ENCODE measurements at places on chromosomes 11 and 22.

- no peak for DNase-seq
Observed at GRCh38 chr11:58254936-58255335, 13.1 kb downstream of the OR10W1 start.

- DNase-seq, result no peak
Observed at GRCh38 chr22:49488943-49489342, 338.7 kb downstream of the BRD1 start.

DNA sequence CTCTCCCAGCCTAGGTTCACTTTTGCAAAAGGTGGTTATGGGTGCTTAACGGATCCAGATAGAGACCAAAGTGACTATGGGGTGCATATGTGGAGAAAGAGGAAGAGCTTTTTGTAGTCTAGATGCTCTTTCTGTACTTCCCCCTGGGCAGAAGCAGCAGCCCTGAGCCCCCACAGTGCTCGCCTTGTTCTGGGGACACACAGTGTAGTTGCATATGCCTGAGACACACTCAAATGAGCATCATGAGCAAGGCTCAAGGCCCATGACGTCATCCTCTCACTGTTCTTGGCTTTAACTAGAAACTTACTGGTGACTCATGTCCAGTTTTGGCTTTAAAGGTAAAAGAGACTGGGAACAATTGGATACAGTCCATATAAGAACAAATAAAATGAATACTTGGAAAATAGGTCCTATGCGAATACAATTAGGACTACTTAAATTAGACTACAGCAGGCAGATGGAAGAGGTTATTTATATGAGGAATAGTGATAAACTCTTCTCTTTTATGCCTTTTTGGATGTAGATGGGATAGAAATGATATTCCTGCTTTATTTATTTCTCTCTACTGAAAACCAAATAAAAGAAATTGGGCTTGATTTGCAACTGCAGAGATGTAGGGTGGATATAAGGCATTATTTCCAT is 20.1 kb upstream of the PEX26 start:
- no peak for DNase-seq

GRCh38 chr11:61480261-61480993 is 28.1 kb upstream of the LRRC10B start:
- DNase-seq, result no peak

- no peak for DNase-seq
Observed at GRCh38 chr11:126113515-126113957, 50.9 kb upstream of the CDON start.

DNA sequence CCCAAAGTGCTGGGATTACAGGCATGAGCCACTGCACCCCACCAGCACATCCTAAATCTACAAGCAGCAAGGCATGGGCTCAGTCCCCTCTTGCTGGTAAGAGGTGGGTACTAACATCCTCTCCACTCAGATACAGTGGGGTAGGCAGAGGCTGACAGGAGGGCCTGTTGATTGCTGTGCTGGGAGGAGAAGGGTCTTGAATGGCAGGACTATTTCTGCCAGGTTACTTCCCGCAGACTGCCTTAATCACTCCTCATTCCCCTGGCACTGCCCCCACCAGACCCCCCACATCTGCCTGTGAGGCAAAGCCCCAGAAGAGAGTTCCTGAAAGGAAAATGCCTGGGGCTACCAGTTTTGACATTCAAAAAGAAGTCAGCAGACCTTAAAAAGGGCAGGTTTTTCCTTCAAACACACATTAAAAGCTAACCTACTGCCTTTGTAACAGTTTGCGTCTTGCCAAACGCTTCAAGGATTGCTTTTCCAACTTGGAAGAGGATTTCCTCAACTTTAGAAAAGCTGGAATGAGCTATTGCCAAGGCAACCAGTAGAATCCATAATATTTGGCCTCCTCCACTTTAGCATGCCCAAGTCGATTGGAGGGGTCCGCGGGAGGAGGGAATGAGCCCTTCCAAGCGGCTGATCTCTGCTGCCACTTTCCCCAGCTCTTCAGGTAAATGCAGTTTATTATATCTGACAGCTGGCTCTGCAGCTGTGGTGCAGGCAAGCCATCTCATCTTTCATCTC is 62.0 kb downstream of the FDX1 start:
- no peak for DNase-seq

- no peak for DNase-seq
Observed at GRCh38 chr11:67558084-67558772, 25.4 kb upstream of the GSTP1 start.

Data from activated T-helper 1 cell treated with anti-CD3 and anti-CD28 coated beads, Interleukin-2, amount 50 U/mL, for 16 hours (primary cell).